ENCODE measurements at places on chromosomes 3 and 15.

- no peak for DNase-seq
Measured at GRCh38 chr15:44159492-44159891, 35.6 kb downstream of the FRMD5 start.

- DNase-seq = no peak
Measured at GRCh38 chr3:134253475-134254226, 3.0 kb upstream of the RYK start.

DNA sequence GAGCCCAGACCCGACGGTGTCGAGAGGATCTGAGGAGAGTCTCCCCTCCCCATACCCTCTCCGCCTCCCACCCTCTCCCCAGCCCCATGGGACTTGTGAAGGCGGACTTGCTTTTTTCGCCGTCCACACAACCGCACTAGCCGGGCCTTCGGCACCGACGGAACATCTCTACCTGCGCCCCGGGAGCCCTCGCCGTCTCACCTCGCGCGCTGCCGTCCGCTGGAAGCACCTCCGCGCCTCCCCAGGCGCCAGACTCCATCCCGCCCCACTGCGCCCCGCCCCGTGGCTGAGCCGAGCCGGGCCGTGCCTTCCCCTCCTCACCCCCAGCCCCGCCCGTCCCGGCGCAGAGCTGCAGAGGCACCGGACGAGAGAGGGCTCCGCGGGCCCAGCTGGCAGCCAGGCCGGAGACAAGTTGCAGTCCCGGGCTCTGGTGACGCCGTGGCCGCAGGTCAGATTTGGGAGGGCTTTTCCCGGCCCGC is at the start of the genes DUOX1 and DUOXA1:
Gene DUOX1, plus strand, starts transcription at position 344 of the 479 bp plus-strand sequence. CDS start 1,973 bp downstream, outside the sequence.
Gene DUOXA1, minus strand, starts transcription at position 229 of the 479 bp plus-strand sequence. CDS start 6,865 bp downstream, outside the sequence.
- no peak for DNase-seq

GRCh38 chr3:106446271-106446670 is 577.5 kb upstream of the CBLB start:
- no peak for DNase-seq

GRCh38 chr3:128497305-128498126 is 4.5 kb upstream of the GATA2 start:
- DNase-seq = peak; percentile 29

- no peak for DNase-seq
Measured at GRCh38 chr3:42871592-42872196, 4.0 kb downstream of the CYP8B1 start.

DNA sequence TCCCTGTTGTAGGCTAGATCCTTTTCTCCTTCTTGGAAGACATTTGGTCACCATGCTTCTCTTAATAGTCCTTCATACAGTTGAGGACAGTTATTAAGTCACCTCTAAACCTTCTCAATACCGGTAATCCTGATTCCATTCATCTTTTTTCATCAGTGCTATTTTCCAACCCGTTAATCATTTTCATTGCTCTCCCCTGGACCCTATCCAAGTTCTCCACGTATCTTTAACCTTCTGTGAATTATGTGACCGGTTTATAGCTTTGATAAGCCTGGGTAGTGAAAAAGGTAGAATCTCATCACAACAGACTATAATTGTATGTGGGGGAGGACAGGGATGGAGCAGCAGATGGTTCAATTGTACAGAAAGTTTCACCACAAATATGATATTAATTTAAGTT is 168.5 kb downstream of the MECOM start:
- DNase-seq = no peak

GRCh38 chr3:52237657-52238172 is 1.2 kb downstream of the TWF2 start:
- DNase-seq = no peak

- DNase-seq = no peak
Measured at GRCh38 chr3:31179768-31180167, 285.3 kb upstream of the GADL1 start.

DNA sequence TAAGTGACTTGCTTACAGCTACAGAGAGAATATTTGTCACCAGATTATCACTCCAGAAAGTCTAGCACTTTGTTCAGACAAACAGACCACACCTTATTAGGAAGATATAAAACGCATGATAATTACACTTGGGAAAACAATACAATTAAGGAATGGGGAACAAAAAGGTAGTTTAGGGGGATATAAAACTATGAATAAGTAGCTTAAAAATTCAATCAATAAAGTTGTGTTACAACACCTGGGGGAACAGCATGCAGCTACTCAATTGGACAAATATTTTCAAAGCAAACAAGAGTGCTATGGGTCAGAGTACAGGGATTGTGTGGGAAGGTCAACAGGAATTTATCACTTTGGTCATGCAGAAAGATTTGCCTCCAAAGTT is 15.1 kb downstream of the CLDN1 start:
- DNase-seq = no peak

DNA sequence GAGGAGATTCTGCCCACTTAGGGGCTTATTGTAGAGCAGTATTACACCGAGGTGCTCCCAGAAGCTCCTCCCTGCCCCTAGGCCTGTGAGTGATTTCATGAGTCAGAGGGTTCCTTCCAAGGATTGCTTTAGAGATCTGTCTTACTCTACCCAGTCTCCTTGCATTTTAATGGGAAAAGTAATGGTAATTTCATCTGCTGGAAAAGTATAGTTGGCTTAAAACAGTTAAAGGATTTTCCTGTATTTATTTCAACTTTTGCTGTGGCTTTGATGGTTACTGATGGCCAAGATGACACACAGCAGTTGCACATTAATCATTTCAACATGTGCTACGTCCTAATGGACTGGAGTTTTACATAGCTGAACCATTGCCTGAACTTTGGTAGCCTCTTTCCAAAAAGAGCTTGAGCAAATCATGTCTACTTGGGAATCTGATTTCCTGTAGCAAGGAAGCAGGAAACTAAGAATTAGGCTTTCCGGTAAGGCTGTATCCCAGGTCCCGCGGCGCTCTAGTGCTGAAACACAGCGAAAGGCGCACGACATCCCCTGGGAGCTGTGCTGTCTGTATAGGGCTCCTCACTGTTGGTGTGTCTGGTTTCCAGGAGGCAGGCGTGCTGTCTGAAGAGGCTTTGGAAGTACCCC is 9.2 kb upstream of the PGPEP1L start:
- no peak for DNase-seq

DNA sequence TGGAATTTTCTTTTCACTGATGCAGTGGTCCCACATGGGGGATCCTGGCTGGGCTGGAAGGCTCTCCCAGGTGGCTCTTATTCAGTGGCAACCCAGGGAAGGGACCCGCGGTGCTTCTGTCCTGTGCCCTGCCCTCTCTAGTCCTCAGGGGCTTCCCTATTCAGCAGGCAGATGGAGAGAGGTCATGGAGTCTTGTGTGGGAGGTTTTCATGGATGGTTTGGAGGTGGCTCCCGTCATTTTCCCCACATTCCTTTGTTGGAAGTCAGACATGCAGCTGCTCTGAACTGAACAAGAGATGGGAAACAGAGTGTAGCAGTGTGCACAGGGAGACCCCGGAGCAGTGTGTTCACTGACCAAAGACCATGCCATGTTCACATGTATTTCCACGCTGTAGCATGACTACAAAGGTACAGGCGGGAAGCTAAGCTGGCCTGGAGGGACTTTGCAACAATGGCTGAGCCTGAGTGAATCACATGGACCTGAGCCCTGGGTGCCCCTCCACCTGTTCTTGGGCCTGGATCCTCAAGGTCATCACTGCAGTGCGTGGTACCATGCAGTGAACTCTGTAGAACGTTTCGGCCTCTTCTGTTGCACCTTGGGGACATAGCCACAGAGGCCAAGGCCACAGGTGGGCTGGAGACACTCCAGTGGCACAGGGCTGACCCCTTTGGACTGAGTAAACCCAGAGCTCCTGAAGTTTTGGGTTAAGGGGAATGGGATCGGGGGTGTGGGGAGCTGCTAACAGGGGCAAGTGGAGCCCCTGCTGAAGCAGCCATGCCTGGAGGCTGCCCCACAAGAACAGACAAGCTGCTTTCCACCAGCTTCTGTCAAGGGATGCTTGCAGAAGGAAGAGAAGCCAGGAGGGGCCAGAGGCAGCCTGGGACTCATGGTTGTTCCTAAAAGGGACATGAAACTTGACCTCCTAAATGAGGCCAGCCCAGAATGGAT is 123.0 kb downstream of the ASB7 start:
- DNase-seq = no peak

DNA sequence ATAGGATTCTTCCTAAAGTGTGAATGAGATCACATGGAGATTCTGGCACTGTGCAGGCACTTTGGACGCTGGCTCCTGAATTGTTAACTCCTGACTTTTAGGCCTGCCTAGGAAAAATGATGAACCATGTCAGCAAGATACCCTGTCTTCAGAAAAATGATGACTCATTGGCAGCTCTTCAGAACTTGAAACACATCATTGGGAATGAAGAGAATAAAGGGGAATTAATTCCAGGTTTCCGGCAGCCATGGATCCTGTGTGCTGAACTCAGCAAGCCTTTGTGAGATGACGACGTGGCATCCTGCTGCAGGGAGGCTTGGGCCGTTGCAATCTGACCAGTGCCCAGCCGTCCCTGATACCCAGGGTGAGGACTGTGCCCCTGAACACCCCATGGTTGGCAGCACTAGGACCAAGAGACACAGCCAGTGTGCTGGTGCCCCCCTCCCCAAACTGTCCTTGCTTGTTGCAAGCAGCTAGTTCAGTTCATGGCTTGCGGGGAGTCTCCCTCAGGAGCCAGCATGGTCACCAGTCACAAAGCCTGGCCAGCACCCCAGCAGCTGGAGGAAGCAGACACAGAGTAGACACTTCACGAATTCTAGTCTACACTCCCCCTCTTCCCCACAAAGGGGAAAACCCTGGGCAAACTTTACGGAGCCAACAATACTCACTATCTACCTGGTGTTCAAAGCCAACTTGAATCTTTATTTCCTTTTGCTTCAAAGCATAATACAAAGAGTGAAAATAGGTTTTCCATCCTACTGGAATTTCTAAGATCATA is 7.8 kb upstream of the LIPC start:
- no peak for DNase-seq

- DNase-seq = peak; percentile 5
Measured at GRCh38 chr3:160448845-160449635, 546 bp downstream of the TRIM59 start.

DNA sequence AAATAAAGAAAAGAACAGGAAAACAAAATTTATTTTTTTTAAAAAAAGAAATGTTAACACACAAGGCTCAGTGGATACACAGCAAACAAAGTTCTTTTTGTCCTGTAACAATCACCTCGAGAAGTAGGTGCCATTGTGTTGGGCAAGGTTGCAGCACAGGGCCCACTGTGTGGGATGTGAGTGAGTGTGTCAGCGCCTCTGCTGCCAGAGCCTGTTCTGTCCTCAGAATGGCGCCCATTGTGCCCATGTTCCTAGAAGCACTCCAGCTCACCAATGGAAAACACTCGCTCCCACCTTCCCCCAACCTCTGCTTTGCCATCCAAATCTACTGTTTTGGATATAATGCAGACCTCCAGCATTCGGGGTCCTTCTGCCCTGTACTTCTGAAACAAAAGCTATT is 84.9 kb upstream of the CLDN18 start:
- DNase-seq = no peak

DNA sequence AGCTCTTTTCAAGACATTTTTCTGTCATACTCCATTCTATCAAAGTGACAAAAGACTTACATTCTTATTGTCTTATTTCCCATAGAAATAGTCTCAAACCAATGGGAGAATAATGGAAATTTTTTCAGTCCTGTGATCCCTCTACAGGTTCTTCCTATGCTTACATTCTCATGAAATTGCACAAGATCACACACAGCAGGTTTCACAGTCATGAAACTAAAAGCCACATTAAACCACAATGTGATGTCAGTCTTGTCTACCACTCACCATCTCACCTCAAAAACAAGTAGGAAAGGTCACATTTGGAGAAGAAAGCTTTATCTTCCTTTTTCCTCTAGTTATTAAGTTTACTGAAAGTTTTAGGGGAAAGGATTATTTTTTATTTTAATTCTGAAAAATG is 161.0 kb upstream of the RORA start:
- no peak for DNase-seq

DNA sequence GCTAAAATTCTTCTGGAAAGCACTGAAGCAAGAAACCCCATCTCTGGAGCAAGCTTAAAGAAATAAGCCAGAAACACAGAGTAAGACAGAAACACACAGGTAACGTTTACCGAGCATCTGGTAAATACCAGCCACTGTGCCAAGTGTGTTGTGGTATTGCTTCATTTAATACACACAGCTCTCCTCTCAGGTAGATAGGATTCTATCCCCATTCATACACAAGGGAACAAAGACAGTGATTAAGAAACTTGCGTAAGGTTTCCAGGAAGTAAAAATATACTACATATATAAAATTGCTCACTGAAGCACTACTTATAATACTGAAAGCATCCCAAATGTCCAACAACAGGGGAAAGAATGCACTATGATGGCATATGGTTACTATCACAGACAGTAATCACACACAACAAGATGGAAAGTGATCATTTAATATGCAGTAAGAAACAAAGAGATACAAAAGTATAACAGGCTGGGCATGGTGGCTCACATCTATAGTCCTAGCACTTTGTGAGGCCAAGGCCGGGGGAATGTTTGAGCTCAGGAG is 27.5 kb downstream of the TAMM41 start:
- no peak for DNase-seq

- DNase-seq = no peak
Measured at GRCh38 chr15:74319596-74320351, 47.7 kb downstream of the CYP11A1 start.

DNA sequence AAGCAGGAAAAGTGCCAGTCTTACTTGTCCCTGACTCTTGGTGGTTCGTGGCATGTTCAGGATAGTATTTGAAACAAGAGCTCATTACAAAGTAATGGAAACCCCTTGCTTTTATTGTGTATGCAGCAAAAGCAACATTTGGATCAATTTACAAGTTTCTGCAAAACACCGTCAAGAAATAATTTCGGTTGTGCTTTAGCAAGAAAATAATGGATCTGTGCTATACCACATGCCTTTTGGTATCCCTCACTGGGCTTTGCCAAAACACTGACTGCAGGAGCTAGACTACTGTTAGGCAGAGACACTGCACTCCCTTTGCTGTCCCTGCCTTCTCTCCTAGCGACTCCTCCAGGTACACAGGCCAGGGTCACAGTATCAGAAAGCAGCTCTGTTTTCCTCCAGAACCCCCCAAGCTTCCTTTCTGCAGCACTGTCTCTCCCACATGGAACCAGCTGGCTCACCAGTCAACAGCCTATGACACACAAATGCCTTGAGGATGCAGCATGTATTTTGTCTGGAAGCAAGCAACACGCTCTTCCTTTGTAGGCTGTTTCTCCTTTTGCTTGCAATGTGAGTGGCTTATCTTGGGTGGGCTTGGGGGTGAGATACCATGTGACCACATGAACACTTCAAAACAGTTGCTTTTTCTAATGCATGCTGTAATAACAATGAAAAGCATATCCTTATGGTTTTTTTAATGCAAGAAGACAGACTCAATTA is 111.4 kb downstream of the PGPEP1L start:
- DNase-seq = no peak

- no peak for DNase-seq
Measured at GRCh38 chr15:30062881-30063280, 19.9 kb upstream of the GOLGA8J start.
